NB4 (cell line): ENCODE measurements at places on chromosomes 7 and 10.

DNA sequence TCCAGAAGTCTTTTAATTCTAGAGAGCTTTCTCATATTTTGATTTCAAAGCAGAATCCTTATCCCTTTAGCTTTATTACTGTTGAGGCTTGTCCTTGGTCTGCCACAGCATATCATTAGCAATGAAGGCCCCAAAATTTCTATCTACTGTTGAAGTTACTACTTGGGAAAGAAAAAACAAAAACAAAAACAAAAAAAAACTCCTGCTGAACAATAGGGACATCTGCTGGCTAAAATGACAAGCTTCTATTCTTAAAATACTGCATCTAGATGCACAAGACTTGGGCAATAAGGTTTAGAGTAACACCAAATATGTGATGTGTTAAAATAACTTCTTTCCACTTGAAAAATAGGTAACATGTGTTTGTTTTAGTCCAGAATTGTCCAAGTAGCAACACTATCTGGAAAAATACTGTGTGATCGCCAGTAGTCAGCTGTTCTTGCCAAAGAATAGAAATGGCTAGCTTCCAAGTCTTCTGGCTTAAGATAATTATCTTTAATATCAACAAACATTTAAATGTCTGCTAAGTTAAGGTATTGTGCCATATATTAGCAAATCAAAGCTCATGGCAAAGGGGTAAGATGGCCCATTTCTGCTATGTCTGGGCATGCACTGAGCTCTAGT, 3.8 kb upstream of the DMTF1 start:
- DNase-seq, result peak; percentile 39

- DNase-seq, result peak; percentile 76
These were observed at the start of gene NANOS1 for GRCh38 chr10:119029613-119030420. Gene NANOS1 (plus strand): TSS chr10:119029714. CDS start chr10:119029802, 88 bp downstream.

- DNase-seq, result no peak
These were observed 5.5 kb upstream of the ZNF467 start for GRCh38 chr7:149778696-149779501.

GRCh38 chr7:50632561-50633413, 67.6 kb upstream of the DDC start:
- DNase-seq, result peak; percentile 62

DNA sequence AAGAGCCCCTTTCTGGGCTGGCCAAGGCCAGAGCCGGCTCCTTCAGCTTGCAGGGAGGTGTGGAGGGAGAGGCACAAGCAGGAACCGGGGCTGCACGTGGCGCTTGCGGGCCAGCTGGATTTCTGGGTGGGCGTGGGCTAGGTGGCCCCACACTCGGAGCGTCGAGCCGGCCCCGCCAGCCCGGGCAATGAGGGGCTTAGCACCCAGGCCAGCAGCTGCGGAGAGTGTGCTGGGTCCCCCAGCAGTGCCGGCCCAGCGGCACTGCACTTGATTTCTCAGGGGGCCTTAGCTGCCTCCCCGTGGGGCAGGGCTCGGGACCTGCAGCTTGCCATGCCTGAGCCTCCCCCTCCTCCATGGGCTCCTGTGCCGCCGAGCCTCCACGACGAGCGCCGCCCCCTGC, 48.1 kb downstream of the SH2D4B start:
- no peak for DNase-seq

DNA sequence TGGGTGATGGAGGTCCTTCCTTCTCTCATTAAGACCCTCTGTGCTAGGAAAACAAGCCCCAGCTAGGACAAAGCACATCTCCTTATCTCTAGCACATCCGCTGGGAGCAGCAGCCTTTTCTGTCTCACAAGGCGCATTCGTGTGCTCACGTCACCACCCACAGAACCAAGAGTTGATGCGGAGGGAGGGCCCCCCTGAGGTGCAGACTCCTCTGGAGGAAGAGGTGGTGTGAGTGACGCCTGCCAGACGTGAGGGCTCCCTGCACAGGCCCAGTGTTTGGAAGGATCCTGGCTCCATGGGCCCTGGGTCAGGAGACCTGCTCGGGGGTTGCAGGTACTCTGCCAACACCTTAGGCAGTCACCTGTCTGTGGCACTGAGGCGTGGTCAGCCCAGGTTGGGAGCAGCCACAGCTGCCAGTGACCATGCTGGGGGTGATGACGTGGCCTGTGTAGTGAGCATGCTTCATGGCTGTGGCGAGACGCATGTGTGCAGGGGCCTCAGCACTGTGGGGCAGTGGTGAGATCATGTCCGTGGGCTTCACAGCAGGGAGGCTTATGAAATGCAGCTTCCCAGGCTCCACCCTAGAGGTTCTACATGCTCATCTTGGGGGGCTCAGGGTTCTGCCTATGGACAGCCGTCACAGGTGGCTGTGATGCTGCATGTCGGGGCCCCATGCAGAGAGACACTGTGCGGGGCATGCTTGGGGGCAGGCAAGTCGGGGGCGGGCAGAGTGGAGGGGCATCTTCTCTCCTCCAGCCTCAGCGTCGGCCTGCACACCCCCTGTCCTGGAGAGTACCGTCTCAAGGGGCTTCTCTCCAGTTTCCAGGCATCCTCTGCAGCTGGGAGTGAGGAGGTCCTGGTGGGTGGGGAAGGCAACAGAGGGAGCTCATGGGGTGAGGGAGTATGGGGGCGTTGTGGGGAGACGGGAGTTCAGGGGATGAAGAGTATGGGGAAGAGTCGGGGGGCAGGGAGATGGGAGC, 56.2 kb upstream of the DPYSL4 start:
- no peak for DNase-seq
